ENCODE measurements at places on chromosomes 1 and 21.

GRCh38 chr1:105632342-105633196, 1423.9 kb upstream of the PRMT6 start:
- no peak for DNase-seq

GRCh38 chr1:113388621-113389358, 1.5 kb upstream of the MAGI3 start:
- no peak for DNase-seq

DNA sequence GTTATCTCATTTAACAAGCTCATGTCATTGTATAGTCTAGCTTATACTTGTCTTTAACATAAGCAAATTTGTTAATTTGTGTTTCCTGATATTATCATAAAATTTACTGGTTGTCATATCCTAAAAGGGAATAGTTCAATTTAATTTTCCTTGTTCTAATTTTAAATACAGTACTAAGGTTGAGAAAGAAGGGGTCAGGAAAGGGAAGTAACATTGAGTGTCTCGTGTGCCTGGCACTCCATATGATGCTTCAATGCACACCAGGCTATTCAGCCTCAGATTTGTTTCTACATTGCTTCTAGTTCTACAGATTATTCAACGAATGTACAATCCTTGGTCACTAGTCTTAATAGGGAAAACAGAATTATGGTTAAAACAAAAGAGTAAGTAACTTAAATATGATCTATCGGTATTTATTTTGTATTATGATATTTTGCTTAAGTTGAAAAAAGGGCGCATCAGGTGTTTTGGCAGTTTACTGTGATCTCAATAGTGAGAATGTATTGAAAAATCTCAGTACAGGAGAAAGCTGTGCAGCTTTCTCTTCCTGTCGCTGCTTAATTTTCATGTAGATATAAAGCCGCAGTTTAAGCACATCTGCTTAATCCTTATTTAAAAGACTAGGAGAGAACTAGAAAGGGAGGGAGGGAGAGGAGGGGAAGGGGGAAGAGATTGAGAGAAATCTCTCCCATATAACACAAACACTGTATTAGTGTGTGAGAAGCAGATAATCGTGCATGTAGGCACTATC, 13.0 kb downstream of the PTPRC start:
- DNase-seq: no peak

- DNase-seq: no peak
These were observed 187.1 kb downstream of the CDC42BPA start for GRCh38 chr1:227131193-227131592.

- no peak for DNase-seq
These were observed 920 bp downstream of the APH1A start for GRCh38 chr1:150267896-150268295.

DNA sequence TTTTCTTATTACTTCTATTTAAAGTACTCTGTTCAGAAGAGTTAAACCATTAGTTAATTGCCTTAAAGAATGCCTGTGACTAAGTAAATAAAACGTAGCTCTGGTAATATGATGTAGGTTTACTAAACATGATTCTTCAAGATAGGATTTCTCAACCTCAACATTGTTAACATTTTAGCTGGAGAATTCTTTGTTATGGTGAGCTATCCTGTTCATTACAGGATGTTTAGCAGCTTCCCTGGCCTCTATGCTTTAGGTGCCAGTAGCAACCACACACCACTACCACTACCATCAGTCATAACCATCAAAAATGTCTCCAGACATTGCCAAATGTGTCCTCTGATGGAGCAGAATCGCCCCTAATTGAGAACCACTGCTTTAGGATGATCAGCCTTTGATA, 10.7 kb downstream of the RPF1 start:
- no peak for DNase-seq

GRCh38 chr1:78619446-78619802, 824 bp upstream of the IFI44L start:
- DNase-seq: no peak

DNA sequence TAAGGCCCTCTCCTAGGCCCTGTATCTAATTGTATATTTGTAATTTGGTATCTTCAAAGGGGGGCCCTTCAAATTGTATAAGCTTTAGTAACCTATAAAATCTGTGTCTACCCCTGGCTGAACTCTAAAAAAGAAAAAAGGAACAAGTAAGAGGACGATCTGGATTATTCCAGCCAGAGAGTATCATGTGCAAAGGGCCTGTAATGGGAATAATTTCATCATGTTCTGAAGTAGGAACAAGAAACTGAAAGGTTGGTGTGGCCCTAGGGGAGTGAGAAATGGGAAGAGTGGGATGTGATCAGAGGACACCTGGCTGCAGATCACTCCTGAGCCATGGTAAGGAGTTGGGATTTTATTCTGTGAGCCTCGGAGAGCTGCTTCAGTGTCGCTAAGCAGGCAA, 14.7 kb downstream of the PTAFR start:
- DNase-seq: no peak

DNA sequence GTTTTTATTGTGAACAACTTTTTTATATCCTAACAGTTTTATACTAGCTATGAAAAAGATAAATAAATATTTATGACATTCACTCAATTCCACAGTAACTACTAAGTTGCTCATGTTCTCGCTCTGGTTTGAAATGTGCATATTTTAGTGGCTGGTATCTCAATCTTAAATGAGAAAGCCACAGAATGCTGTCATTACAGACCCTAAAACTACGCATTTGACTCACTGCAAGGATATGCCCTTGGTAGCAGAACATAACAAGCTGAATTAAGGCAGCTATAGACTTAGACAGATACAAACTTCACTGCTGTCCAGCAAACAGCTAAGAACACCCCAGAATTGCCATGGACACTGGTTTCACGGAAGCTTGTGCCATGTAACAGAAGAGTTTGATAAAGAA, 19.0 kb downstream of the DAB1 start:
- DNase-seq: no peak

- no peak for DNase-seq
These were observed 7.7 kb upstream of the PTGFRN start for GRCh38 chr1:116902027-116902426.

GRCh38 chr21:16342932-16343331, 613.1 kb downstream of the USP25 start:
- no peak for DNase-seq

- DNase-seq: no peak
These were observed 1464.8 kb upstream of the PRMT6 start for GRCh38 chr1:105591681-105592080.

DNA sequence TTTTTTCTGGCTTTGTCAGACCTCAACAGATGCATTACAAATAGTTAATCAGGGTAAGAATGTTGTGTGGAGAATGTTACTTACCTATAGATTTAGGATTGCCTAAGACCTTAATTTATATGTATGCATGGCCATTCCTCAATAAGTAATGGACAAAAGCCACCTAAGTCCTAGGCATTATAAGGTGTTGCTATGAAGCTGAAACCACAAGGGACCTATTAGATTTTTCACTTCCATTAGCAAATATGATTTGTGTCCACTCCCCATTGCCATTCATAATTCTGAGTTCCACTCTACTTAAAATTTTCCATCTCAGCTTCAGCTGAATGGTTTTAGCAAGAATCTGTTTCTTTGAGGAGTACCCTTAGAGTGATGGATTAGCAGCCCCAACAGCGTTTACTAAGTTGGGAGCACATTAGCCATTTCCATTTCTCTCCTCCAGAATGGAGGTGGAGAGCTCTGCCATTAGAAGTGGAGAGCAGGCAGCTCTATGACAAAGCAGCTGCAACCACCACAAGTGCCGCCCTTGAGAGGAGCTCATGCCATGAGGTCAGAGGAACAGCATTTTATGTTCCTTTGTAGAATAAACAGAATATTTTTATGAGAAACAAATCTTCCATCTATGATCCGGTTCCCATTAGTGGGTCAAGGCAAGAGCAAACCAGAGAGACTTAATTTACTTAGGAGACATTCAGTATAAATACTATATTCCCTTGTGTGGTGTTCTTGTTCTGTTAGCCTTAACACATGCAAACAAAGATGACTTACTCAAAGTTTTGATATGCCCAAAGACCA, 28.9 kb upstream of the C1orf87 start:
- no peak for DNase-seq

DNA sequence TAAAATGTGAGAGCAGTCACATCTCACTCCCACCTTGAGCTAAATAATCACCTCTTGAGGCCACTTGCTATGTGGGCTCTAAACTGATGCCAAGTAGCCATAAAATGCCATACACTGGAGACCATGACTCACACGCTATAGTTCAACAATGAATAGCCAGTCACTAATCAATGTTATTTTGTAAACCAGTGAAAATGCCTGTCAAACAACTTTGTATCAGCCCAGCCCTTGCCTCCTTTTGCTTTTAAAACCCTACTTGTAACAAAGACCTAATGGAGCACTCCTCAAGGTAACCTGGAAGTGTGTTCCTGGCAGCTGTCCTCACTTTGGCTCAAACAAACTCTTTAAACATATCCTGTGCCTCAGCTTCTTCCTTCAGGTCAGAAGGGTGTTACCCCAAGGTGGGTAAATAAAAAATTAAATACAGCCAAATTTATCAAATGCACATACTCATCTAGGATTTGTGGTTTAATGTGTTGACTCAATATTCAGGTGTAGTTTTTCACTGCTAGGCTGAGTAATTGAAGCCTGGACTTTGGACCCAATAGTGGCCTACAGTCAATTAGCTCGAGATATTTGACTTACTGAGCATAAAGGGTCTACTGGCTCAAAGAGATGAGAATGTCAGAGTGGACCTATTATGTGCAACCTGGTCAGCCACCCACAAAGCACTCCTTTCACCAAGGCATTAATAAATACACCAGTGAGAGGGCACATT, 154.3 kb downstream of the COQ8A start:
- DNase-seq: peak; percentile 5

DNA sequence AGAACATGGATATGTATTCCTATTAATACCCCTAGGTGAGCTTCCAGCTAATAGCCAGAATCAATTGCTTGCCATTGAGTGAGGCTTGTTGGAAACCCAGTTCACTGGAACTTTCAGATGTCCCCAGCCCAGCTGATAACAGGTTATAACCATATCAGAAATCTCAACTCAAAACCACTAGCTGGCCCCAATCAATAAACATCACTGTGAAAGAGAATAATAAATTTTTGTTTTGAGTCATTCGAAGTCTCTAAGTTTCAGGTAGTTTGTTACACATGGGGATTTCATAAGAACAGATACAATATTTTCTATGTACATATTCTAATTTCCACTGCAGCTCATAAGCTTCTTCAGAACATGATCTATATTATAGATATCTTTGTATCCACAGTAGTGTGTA, 162.9 kb upstream of the SNX7 start:
- DNase-seq: no peak

DNA sequence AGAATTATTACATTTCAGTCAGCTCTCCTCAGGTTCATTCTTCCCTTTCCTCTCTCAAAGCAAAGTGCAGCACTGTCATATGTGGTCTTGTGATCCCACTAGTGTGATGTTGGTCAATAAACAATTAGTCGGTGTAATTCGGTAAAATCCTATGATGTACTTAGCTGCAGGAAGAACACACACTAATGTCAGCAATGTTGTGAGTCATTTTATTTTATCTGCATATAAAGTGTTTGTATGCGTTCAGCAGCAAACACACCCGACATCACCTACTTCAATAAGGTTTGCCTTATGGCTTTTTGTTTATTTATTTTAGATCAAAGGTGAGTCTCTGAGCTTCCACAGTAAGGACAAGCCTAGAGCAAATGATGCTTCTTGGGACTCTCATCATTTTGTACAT, 47.8 kb downstream of the PTPN14 start:
- DNase-seq: no peak

DNA sequence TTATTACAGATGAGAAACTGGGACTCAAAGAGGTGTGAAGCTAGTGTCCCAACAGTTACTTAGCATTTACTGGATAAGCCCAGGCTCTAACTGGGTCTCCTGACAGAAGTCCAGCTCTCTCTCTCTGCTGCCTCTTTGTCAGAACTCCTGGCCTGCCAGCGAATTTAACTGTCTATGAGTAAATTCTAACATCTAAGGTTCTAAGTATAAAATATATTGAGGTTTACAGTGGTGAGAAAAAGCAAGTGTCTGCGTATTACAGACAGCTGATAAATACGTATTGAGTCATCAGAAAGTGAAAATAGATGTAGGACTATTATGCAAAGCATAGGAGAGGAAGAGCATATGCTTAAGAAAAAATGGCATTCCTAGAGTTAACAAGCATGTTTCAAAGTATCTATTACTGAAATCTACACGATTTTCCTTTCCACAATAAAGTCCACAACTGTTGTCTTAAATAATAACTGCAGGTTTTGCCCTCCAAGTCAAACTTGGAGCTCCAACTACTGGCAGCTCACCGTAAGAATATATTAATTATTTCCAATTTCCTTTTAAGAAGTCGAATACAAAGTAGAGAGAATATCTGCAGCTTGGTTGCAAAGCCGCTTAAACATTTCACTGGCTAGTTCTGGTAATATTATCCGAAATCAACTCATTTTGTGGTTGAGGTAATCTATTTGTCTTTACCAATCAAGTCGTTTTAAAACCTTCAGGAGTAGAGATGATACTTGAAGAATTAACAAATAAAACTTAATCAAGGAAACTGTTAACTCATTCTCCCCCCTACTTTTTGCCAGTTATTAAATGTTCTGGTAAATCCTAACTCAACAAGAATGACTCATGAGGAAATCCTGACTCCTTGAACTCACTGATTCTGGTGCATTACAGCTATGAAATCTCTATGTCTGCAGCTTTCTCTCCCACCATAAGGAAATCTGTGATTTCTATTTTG, 1.4 kb upstream of the RGS2 start:
- no peak for DNase-seq

DNA sequence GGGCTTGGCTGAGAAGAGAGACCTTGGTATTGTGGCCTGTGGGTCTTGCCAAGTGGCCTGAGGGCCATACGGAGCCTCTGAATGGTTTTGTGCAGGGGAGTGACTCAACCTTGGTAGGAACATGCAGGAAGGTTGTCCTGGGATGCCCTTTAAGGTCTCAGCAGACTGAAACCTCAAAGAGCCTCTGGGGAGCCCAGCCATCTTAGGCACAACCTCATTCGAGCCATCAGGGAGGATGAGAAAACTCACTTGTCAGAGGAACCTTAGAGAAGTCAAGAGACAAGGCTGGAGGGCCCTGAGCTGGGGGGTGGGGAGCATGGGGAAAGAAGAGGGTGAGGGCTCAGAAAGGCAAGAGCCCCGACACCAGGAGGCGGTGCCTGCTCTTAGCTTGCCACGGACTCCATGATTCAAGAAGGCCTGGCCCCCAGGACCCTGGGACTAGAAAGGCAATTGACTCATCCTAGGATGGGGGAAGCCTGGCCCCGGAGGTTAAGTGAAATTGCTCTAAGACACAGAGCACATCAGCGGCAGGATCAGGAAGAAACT, 13.0 kb downstream of the IFI6 start:
- DNase-seq: no peak

GRCh38 chr1:187129132-187129531, 300.4 kb downstream of the PLA2G4A start:
- DNase-seq: no peak

GRCh38 chr1:116951200-116951935, 41.7 kb downstream of the PTGFRN start:
- DNase-seq: no peak

- no peak for DNase-seq
These were observed 43.7 kb downstream of the MPZL1 start for GRCh38 chr1:167765496-167765895.

GRCh38 chr1:43861988-43862735, 71.4 kb upstream of the ARTN start:
- no peak for DNase-seq

All from NCI-H2081 treated with DMSO at 0.1 percent for 48 hours (cell line).